ENCODE measurements at places on chromosomes 5 and 9.

- no peak for DNase-seq
Measured at GRCh38 chr5:112165897-112166737, 253.0 kb downstream of the EPB41L4A start.

DNA sequence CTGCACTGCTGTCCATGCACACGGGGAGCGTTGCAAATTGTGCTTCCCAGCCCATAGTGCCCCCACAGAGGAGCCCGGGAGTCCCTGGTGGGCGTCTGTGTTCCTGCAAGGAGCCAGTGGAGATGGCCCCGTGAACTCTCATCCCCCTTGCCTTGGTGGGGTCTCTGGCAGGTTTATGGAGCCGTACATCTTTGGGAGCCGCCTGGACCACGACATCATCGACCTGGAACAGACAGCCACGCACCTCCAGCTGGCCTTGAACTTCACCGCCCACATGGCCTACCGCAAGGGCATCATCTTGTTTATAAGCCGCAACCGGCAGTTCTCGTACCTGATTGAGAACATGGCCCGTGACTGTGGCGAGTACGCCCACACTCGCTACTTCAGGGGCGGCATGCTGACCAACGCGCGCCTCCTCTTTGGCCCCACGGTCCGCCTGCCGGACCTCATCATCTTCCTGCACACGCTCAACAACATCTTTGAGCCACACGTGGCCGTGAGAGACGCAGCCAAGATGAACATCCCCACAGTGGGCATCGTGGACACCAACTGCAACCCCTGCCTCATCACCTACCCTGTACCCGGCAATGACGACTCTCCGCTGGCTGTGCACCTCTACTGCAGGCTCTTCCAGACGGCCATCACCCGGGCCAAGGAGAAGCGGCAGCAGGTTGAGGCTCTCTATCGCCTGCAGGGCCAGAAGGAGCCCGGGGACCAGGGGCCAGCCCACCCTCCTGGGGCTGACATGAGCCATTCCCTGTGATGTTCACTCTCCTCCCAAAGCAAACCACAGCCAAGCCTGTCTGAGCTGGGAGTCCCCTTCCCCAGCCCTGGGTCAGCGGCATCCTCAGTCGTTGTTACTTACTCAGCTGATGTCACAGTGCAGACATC lies 3.1 kb downstream of the MRPS2 start:
- no peak for DNase-seq

DNA sequence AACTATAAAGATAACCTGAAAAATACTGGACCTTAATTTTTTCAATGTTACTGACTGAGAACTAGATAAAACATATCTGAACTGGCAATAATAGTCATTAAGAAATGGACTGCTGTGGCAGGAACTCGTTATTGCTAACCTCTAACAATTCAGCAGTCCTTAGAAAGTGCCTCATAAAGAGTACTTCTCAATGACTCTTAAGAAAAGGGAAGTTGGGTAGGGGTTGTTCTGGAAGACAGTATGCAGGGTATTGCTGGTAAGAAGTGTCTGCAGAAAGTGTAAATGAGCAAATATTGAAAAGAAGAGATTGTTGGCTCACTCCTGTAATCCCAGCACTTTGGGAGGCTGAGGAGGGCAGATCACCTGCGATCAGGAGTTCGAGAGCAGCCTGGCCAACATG lies 27.9 kb downstream of the FOXD1 start:
- DNase-seq, result no peak

DNA sequence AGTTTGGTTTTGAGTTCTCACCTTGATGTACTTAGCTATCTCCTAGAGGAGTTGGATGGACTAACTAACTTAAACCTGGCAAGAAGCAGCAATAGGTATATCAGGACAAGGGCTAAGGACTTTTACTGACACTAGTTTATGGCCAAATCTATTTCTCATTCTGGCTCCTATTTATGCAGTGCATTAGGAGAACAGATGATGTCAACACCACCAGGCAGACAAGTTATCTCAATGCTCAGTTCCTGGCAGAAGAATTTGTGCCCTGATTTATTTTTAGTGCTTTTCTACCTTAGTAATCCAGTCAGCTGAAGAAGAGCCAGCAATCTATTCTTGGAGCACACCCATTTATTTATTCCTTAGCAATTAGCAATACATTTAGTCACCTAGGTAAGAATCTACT lies 30.7 kb upstream of the MYOT start:
- DNase-seq, result peak; percentile 43

DNA sequence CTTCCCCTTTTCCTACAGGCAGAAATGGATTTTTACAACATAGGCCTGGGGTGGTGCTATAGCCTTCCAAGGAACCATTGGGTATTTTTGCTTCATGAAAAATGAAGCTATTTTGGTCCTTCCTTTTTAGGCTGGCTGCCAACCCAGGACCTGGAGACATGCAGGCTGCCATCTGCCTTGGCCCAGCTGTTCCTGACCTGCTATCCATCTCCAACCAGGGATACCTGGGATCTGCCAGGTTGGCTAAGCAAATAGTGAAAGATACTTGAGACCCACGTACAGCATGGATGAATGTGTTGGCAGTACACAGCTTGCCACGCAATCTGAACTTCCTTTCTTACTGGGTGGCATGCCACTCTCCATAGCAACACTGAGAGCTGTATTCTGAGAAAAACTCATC lies 31.1 kb downstream of the MRPS27 start:
- peak; percentile 55 for DNase-seq

GRCh38 chr9:107106416-107106815 lies 176.7 kb upstream of the RAD23B start:
- no peak for DNase-seq

DNA sequence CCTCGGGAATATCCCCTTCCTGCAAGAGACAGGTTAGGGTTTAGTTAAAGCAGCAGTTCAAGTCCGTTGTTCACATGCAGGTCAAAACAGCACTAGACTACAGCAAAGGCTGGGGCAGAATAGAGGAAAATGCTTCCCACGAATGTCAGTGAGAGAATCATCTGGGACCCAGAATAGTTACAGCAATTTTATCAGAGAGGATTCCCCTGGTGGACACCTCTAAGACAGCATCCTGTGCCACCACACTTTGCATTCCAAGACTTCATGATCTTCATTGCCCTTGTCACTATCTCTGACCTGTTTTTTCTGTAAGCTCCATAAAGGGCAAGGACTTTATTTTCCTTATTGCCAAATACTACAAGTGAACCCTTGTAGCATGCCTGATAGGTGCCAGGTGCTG lies 12.9 kb downstream of the GRXCR2 start:
- no peak for DNase-seq

DNA sequence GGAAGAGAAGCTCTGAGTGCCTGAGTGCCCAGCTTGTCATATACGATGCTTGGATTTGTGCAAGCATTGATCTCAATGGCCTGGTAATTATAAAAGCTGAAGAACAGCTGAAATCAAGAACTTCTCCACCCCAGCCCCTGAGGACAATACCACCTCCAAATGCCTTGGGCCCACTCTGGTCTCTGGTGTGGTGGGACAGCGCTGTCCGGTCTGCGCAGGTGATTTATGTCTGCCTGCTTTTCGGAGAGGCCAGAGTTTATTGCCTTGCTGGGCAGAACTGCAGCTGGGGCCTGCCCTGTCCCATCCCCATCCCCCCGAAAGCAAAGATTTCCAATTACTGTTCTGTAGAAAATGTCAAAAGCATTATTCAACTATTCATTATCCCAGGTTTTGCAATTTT lies 1.1 kb upstream of the PDZD2 start:
- DNase-seq, result no peak

- DNase-seq, result no peak
Measured at GRCh38 chr5:1497242-1497777, 26.4 kb downstream of the LPCAT1 start.

GRCh38 chr5:20605732-20606525 lies 617.9 kb upstream of the CDH18 start:
- no peak for DNase-seq

- no peak for DNase-seq
Measured at GRCh38 chr9:75108571-75108970, 20.3 kb downstream of the OSTF1 start.

- DNase-seq, result no peak
Measured at GRCh38 chr5:72711351-72711750, 105.1 kb upstream of the TNPO1 start.

- no peak for DNase-seq
Measured at GRCh38 chr9:97593960-97594359, 39.2 kb downstream of the TSTD2 start.

GRCh38 chr5:96065685-96066385 lies 104.2 kb upstream of the ELL2 start:
- DNase-seq, result no peak

DNA sequence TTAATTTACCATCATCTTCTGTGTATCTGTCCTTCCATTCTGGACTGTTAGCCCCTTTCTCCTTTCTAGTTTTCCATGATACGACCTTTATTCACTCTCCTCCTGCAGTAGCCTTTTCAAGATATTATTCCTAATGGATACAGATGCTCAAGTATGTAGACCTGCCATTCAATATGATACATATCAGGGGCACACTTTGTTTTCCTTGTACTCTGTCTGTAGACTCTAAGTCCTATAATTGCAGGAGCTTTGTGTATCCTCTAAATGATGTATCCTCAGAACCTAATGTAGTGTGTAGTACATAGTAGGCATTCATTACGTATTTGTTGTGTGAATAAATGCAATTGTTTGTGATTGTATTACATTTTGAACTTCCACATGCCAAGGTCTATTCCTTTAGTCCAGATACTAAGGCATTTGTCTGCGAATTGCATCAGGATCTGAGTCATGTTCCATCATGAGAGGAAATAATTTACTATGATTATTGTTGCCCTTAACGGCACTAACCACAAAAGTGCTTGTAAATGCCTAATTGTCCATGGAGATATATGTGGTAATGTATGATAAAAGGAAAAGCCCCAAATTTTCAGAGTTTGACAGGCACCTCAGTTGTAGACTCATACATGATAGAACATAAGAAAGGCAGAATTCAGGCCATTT lies 57.1 kb upstream of the IZUMO3 start:
- no peak for DNase-seq

- DNase-seq, result no peak
Measured at GRCh38 chr5:5424736-5425135, 2.3 kb downstream of the ICE1 start.

GRCh38 chr9:135604437-135605237 lies 34.7 kb downstream of the GLT6D1 start:
- no peak for DNase-seq

DNA sequence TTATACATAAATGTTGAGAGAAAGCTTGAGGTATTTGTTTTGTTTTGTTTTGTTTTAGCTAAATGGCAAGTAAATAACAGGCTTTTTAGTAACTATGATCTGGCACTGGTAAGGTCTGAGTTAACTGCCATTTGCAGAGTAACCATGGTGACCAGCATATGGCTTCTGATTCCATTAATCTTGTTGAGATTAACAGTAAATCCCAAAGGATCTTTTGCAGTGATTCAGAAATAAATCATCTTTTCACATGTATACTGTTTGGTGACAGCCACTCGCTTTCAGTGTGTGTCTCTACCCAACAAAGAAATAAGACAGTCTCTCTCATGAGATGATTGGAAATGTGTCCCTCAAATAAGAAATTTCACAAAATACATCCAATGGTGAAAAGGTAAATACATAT lies 235.6 kb downstream of the RAB3C start:
- no peak for DNase-seq

- DNase-seq, result no peak
Measured at GRCh38 chr9:18350036-18350435, 123.9 kb upstream of the ADAMTSL1 start.

DNA sequence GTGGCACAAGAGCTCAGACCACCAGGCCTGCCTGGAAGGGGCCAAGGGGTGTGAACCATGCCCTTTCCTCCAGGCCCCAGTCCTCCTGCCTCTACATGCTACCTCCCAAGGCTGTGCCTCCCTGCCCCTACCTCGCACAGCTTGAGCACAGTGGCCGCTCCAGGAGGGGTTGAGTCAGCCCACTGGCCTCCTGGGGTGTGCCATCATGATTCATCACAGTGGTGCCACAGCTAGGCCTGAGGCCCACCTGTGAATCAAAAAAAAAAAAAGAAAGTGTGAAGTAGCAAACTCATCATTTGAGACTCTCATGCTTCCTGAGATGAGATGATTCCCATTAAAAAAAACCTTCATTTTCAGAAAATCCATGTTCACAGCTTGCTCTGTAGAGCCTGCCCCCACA lies 240.5 kb downstream of the HSPA4 start:
- no peak for DNase-seq

DNA sequence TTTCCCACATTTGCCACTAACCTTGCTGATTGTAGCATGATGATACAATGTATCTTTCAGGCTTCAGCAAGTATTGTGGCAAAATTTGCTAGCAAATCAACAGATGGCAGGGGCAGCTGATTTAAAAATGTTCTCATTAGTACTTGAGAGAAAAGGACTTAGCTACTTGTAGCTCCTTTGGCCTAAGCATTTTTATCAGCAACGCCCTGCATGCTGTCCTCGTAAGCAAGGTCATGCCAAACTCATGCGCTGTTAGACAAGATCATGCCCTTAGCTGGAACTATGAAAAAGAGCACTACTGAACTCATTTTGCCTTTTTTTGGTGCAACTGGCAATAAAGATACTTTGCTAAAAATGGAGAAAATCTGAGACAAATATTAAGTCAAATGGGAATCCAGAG lies 197.1 kb downstream of the ICE1 start:
- no peak for DNase-seq

- no peak for DNase-seq
Measured at GRCh38 chr5:116062352-116062751, 22.5 kb upstream of the COMMD10 start.

GRCh38 chr9:97501177-97501971 lies at the start of gene TMOD1:
Gene TMOD1, plus strand, starts transcription at chr9:97501666. Its CDS starts 22,523 bp downstream, at chr9:97524189.
- DNase-seq, result peak; percentile 56

GRCh38 chr9:72305102-72305546 lies 59.9 kb downstream of the ZFAND5 start:
- DNase-seq, result no peak

- no peak for DNase-seq
Measured at GRCh38 chr5:39452846-39453245, 28.1 kb upstream of the DAB2 start.

- DNase-seq, result no peak
Measured at GRCh38 chr9:26457151-26457550, 435.5 kb downstream of the CAAP1 start.

GRCh38 chr5:107067395-107067794 lies 603.3 kb downstream of the EFNA5 start:
- DNase-seq, result peak; percentile 20

GRCh38 chr9:128911529-128912035 lies 9.2 kb upstream of the PHYHD1 start:
- DNase-seq, result no peak

DNA sequence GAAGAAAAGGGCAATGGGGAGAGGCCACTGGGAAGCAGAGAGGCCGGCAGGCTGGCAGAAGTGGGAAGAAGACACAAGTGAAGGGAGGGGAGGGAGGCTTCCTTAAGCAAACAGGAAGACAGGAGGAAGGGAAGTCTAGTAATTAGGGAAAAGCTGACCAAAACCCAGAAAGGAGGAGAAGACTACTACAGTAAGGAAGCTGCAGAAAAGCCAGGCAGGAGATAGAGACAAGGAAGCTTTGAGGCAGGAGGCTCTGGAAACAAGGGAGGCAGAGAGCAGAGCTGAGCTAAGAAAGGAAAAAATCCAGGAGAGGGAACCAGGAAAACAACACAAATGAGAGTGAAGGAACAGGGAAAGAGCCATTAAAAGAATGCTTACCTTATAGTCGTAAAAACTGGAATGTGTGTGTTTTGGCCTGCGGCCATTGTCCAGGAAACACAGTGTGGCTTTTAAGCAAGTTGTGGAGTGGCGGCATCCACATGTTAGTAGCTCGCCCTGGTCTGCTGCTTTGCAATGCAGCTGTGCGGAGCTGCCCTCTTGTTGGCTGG lies 317.1 kb upstream of the CLINT1 start:
- no peak for DNase-seq

Measured in hippocampal formation (tissue), 2 donors.